Activated T-cell treated with anti-CD3 and anti-CD28 coated beads, Interleukin-2, amount 50 U/mL, for 48 hours (primary cell): ENCODE measurements at places on chromosomes 2 and 18.

GRCh38 chr2:140506606-140507005 lies 1624.2 kb downstream of the LRP1B start:
- no peak for DNase-seq

DNA sequence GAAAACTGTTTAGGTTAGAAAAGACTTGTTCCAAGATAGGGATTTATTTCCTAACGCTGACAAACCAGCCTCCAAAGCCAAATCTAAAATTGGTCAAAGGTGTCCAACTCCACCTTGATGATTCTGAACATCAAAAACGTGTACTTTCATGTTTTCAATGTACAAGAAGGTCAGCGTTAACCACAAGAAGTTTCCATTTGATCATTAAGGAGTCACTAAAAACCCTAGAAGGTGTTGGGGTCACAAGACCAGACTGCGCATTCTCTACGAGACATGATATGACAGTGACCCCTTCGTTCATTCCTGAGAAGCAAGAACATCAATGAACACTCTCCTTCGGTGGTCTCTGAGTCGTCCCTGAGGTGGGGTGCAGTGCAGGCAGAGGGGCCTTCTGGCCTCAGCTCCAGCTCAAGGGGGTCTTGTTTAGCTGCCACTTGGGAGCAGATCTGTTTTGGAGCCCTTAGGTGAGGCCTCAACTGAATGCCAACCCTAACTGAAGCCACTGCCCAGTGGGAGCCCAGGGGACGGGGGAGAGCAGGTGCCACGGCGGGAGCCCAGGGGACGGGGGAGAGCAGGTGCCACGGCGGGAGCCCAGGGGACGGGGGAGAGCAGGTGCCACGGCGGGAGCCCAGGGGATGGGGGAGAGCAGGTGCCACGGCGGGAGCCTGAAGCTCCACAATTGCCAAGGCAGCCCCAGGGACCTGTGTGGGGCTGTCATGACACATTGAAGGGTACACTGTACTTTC lies 55.2 kb downstream of the PARD6G start:
- DNase-seq, result no peak

DNA sequence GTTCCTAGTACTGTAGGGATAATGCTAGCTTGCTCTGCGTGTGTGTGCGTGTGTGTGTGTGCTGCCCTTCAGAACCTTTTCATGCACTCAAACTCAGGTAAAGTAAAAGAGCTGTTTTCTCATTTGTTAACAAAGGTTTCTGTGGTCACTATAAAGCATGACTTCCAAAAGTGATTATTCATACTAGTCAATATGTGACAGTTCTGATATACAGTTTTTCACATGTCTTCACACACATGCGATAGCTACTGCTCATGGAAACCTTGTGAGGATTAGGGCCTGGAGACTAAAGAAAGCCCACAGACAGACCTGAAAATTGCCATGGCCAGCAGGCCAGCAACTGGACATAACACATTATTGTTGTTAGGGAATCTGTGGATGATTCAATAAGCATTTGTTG lies 56.9 kb upstream of the NEMP2 start:
- DNase-seq, result no peak

DNA sequence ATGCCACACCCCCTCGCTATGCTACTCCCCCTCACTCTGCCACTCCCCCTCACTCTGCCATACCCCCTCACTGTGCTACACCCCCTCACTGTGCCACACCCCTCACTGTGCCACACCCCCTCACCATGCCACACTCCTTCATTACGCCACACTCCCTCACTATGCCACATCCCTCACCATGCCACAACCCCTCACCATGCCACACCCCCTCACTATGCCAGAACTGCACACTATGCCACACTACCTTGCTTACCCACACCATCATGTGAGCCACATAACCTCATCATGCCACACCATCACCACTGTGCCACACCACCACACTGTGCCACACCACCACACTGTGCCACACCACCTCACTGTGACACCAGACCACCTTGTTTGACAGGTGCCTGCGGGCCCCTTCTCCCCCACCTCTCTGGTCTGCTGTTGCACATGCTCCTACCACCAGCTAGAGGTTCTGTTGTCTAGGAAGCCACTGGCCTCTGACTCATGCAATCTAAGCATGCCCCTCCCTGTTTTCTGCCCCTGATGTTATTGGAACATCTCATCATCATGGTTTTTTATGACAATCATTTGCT lies 22.0 kb downstream of the MARCHF4 start:
- DNase-seq, result peak; percentile 48

DNA sequence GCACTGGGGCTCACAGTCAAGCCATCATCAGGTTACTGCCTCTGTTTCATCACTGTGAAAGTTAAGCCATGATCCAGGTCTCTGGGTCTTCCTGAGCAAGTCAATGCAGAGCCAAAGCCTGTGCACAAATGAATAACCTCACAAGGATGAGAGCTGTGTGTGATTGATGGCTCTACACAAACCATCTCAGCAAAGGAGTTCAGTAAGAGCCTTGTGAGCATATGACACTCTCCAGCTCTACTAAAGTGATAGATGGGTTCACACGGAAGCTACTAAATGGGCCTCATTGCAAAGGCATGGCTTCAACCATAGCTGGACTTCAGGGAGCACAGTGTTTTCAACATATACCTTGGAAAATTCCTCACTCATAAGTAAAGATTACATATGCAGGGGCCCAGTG lies 101.5 kb downstream of the AFF3 start:
- no peak for DNase-seq

- DNase-seq, result no peak
Measured at GRCh38 chr2:71003396-71003795, 8.7 kb upstream of the TEX261 start.

GRCh38 chr2:114968748-114969400 lies 526.4 kb downstream of the DPP10 start:
- DNase-seq, result no peak

DNA sequence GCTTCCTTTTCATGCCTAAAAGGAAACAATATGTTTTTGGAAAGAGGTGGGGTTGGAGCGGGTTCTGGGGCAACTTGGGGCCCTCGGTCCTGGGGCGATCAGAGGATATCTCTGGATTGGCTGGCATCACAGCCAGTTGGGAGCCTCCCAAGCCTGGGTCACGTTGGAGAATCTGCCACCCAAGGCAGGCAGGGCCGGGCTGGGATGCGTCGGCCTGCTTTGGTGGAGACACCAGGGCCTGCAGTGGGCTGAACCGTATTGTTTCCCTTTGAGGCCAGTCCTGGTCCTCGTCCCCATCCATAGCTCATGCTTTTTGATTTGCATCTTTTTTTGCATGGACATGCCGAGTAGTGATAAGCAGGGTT lies 235.8 kb downstream of the ATAD2B start:
- DNase-seq, result no peak
